Epithelial cell of alveolus of lung (primary cell): ENCODE measurements at places on chromosomes 13 and 19. TPM values are rescaled to one million over a fixed set of nuclear protein-coding genes. Genes with fewer than 3 reads are reported as not detected.

IRGC gene
- total RNA-seq: not detected in 2 replicates

TMEM190 gene
- 0.72 TPM in 1 of 2 replicates, not detected in the other for total RNA-seq

KCNC3 gene
- 0.08 and 0.26 TPM in 2 replicates for total RNA-seq

CYP2A6 gene
- total RNA-seq: not detected in 2 replicates

CYP4F3 gene
- total RNA-seq: 0.13 TPM in 1 of 2 replicates, not detected in the other

LMTK3 gene
- total RNA-seq: 0.26 and 4.5 TPM in 2 replicates

F2RL3 gene
- 2.7 TPM in 1 of 2 replicates, not detected in the other for total RNA-seq

ATP4B gene
- total RNA-seq: not detected in 2 replicates

PNPLA6 gene
- total RNA-seq: 114 and 136 TPM in 2 replicates

CCNA1 gene
- 2.3 TPM in 1 of 2 replicates, not detected in the other for total RNA-seq

SLITRK6 gene
- 4.0 and 181 TPM in 2 replicates for total RNA-seq

ZSCAN4 gene
- not detected in 2 replicates for total RNA-seq

JAK3 gene
- total RNA-seq: 4.5 and 9.9 TPM in 2 replicates

LRRC4B gene
- 0.39 and 1.6 TPM in 2 replicates for total RNA-seq

OLFM2 gene
- 2.8 and 25.9 TPM in 2 replicates for total RNA-seq

ATP8A2 gene
- under 0.01 and 1.2 TPM in 2 replicates for total RNA-seq

CD79A gene
- 0.64 and 0.78 TPM in 2 replicates for total RNA-seq

PTH2 gene
- not detected in 2 replicates for total RNA-seq

OR1I1 gene
- total RNA-seq: not detected in 2 replicates

VSTM1 gene
- total RNA-seq: not detected in 2 replicates

PCDH8 gene
- total RNA-seq: not detected in 2 replicates
